ENCODE measurements at places on chromosomes 6 and 20.

DNA sequence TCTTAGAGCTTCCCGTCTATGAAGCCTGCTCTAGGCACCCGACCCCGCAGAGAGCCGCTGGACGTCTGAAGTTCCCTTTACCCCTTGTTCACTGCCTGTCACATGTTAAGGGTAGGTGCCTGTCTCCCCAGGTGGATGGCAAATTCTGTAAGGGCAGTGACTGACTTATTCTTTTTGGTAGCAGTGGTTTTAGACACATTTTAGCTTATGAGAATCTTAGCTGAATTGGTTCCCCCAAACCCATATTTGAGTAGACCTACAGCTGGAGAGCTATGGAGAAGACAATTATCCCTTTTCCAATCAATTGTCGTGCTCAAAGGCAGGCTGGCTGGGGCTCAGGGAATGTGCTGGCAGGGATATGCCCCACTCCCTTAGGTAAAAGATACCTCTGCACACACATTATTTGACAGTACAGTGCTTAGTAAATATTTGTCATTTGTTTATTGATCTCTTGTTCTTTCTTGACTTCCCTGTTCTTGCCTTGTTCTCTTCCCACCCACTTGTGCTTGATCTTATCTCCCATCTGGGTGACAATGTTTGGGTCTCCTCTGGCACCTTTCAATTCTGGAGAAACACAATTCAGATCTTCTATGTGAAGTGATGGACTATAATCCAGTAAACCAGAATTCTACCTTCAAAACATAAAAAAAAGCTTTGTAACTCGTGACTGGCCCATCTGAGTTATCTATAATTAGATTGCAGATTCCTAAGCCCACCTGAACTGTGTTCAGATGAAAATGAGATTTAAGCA, 114.3 kb upstream of the SLC2A12 start:
- no peak for DNase-seq

- DNase-seq, result no peak
Observed at GRCh38 chr6:41021832-41022231, 17.2 kb downstream of the UNC5CL start.

- no peak for DNase-seq
Observed at GRCh38 chr6:143060806-143061596, at the start of gene AIG1. TSS of gene AIG1 (plus strand) at chr6:143060889. CDS start at chr6:143060926, 37 bp downstream.

DNA sequence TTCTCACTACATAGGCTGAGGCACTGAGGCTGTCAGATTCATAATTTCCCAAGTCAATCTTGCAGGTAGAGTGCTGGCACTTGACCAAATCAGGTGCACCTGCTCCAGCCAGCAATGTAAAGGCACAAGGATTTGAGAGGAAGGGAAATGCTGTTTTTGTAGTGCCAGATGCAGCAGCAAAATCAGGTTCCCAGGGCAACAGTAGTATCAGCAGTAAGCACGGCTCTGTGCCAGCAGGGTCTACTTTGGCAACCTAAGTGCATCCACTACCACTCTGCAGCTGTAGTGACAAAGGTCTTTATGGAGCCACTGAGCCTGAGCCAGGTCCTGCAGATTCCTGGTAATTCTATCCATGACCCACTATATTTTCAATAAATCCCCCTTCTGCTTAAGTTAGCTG, 329.5 kb downstream of the TPBG start:
- no peak for DNase-seq

DNA sequence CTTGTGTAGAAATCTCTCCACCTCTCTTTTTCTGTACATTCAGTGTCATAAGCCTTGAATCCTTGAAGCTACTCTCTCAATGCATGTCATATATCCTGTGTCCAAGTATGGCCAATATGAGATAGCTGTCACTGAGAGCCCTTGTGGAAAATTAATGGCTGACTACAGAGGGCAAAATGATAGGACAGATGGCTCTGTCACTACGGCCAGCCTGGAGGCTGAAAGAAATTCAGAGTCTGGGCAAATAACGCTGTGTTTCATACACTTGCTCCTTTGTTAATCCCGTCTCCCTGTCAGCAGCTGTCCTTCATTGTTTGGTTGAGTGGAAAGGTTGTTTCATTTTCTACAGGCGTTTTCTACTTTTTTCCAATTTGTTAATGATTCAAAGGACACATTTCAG, 70.4 kb upstream of the VGLL2 start:
- no peak for DNase-seq

DNA sequence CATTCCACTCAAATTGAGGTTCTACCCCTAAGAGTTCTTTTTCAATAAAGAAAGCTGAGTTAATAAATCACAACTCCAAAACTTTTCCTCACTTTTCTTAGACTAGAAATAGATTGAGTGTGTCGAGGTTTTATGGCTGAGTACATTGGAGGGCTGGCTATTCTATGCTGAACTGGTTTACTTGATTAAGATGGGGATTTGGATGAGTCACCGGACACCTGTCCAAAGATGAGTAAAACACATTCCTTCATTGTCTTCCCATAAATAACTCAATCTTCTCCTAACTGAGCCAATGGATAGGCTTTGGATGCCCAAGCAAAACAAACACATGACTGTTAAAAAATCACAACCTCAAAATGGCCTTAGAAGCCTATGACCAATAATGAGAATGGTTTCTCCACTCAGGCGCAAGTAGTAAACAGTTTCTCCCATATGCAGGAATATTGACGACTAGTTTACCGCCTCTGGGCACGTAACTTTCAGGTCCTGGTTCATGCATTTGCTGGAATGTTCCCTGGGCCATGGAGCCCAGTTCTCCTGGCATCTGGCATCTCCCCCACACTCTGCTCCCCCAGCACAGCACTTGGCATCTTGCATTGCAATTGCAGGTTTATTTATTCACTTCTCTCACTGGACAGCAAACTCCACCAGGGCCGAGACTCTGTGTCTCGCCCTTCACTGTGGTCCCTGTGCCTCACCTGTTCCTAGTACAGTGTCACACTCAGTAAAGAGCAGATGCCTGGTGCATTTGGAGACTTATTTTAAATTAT, 43.9 kb downstream of the BCAS1 start:
- no peak for DNase-seq

DNA sequence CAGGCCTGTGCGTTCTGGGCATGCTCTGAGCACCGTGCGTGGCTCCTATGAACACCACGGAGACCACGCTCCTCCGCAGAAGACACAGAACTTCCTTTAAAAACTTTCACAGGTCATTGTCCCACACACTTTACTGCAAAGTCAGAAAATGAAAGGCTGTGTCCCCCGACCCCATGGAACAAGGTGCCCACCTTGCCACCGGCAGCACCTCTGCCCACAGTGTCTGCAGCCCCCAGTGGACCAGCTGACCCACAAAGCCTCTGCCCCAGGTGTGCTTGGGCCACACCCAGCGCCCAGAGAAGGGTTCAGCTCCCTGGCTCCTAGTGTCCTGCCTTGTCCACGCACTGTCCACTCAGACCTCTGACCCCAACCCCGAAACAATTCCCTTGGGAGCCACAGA, 8.7 kb downstream of the TAF4 start:
- DNase-seq, result no peak

DNA sequence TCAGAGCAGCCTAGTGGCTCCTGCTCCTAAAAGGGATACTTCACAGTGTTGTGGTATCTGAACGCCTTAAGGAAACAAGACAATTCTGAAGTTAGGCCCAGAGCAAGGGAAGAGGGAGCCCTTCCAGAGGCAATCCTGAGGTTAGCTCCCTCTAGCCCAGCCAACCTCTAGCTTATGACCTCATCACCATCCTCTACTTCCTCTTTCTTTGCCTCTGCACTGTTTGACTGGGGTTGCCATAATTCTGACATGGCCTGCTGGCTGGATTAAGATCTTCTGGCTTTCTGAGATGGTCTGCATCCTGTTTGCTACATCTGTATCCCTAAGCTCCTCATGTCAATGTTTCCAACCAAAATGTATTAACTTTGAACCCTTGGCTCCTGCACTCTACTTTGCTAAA, 23.3 kb upstream of the BMP2 start:
- DNase-seq, result no peak

- no peak for DNase-seq
Observed at GRCh38 chr6:161186173-161186769, 87.6 kb downstream of the AGPAT4 start.

All from hematopoietic multipotent progenitor cell treated with erythropoietin and hydrocortisone succinate and interleukin-3 and kit ligand, for 17 days (in vitro differentiated cells).